ENCODE measurements at places on chromosomes 5 and 9. TPM values are rescaled to one million over a fixed set of nuclear protein-coding genes. Genes with fewer than 3 reads are reported as not detected.
A peak's percentile ranks its signal among the peaks of the same experiment; 100 is the strongest.

DNA sequence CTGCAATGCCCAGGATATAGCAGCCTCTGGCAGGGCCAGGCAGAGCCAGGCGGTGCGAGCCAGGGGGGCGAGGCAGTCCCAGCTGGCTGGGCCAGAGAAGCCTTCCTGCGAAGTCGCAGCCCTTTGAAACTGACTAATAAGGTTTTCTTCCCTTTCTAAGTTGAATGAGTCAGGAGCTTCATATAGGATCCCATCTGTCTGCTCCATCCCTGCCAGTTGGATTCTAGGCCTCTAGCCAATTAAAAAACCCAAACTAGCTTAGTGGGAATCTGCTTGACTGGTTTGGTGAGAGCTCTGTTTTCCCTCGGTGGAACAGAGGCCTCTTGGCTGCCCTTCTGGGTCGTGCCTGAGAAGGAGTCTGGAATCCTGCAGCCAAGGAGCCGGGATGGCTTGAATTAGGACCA lies 70.1 kb upstream of the RAPGEF1 start:
- no peaks in the 10 kb centered on the region for H3K36me3 ChIP-seq
- no peak overlapping the region for H3K4me3 ChIP-seq
- H3K27me3 ChIP-seq: peaks cover 11% of the 10 kb centered on the region
- no peak overlapping the region for H3K27ac ChIP-seq
- DNase-seq: no peak
- no peaks in the 10 kb centered on the region for H3K4me1 ChIP-seq

GRCh38 chr5:91142819-91143218 lies 240.3 kb downstream of the ARRDC3 start:
- no peak overlapping the region for H3K27ac ChIP-seq
- H3K4me3 ChIP-seq: no peak overlapping the region
- H3K36me3 ChIP-seq: no peaks in the 10 kb centered on the region
- no peaks in the 10 kb centered on the region for H3K4me1 ChIP-seq

DNA sequence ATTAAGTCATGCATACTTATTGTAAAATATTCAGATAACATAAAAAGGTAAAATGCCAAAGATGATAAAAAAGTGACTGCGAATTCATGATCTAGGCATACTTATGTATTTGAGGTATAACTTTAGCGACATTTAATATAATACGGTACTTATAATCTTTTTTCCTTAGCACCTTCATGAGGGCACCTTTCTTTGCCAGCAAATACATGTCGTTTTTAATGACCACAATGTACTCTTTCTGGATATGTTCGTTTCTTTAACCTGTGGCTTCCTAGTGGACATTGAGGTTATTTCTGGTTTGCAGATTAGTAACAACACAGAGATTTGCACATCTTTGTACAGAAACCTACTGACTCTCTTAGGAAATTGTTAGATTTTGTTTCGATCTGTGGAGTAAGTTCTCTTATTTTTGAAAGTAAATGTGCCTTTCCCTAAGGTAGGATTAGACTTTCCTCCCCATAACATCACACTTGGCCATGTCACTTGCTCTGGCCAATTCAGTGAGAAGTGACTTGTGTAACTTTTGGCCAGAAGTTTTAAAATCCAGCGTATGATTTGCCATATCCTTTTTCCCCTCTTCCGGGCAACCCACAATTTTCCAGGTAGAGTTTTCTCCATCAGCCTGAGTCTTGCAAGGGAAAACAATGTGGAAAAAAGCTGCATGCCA lies 24.4 kb downstream of the ANKRD33B start:
- H3K27me3 ChIP-seq: peaks cover 6% of the 10 kb centered on the region
- H3K4me3 ChIP-seq: no peak overlapping the region
- no peak overlapping the region for H3K27ac ChIP-seq
- DNase-seq: no peak
- peaks cover 5% of the 10 kb centered on the region for H3K4me1 ChIP-seq

- no peak for DNase-seq
- H3K4me1 ChIP-seq: no peaks in the 10 kb centered on the region
- H3K27me3 ChIP-seq: no peaks in the 10 kb centered on the region
- H3K36me3 ChIP-seq: no peaks in the 10 kb centered on the region
- no peak overlapping the region for H3K27ac ChIP-seq
- H3K4me3 ChIP-seq: no peak overlapping the region
Observed at GRCh38 chr9:118595719-118596305, 773.4 kb downstream of the BRINP1 start.

DNA sequence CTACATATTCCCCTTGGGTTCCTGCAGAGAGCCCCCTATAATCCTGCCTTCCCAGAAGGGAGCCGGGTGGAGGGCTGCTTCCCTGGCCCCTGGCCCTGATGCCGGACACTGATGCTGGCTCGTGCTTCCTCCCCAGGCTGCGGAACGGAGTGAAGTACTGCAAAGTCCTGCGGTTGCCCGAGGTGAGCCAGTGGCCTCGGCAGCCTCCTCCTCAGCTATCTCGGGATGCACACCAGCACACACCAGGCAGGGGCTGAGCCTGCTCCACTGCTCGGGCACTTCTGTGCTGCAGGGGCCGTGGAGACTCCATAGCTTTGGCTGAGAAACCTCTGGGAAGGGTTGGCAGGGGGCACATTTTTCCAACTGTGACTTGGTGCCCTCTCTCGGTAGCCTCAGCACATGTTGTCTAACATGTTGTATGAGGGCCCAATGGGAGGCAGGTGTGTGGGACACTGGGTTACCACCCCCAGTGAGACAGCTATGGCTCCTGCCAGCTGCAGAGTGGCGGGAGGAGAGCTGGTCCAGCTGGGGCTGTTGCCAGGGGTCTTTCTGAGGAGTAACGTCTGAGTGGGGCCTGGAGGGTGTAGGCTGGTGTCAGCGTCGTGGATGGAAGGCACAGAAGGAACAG lies 38.4 kb downstream of the USP20 start:
- no peaks in the 10 kb centered on the region for H3K27me3 ChIP-seq
- peaks cover 75% of the 10 kb centered on the region for H3K4me1 ChIP-seq
- H3K4me3 ChIP-seq: no peak overlapping the region
- no peak overlapping the region for H3K27ac ChIP-seq
- peaks cover 64% of the 10 kb centered on the region for H3K36me3 ChIP-seq

GRCh38 chr5:103526164-103526915 lies 36.2 kb downstream of the NUDT12 start:
- DNase-seq: no peak
- H3K4me1 ChIP-seq: no peaks in the 10 kb centered on the region
- H3K27me3 ChIP-seq: no peaks in the 10 kb centered on the region
- no peak overlapping the region for H3K27ac ChIP-seq

- no peak overlapping the region for H3K27ac ChIP-seq
- H3K36me3 ChIP-seq: no peaks in the 10 kb centered on the region
- no peak overlapping the region for H3K4me3 ChIP-seq
- DNase-seq: no peak
- H3K4me1 ChIP-seq: no peaks in the 10 kb centered on the region
- H3K27me3 ChIP-seq: no peaks in the 10 kb centered on the region
Observed at GRCh38 chr5:9724707-9725106, 94.6 kb upstream of the TAS2R1 start.

GRCh38 chr9:131273856-131274673 lies 2.2 kb downstream of the FAM78A start:
- DNase-seq: no peak
- peak overlapping the region; percentile 99 for H3K4me3 ChIP-seq

- no peak overlapping the region for H3K4me3 ChIP-seq
Observed at GRCh38 chr5:6197427-6197826, 180.9 kb downstream of the MED10 start.

The RUSC2 gene
- 1.8 TPM for total RNA-seq

The CER1 gene
- total RNA-seq: not detected

The BARHL1 gene
- not detected for total RNA-seq

The PCDHGA6 gene
- 0.11 TPM for total RNA-seq

The NTNG2 gene
- total RNA-seq: 2.6 TPM
